ENCODE measurements at places on chromosomes 3 and 15.

DNA sequence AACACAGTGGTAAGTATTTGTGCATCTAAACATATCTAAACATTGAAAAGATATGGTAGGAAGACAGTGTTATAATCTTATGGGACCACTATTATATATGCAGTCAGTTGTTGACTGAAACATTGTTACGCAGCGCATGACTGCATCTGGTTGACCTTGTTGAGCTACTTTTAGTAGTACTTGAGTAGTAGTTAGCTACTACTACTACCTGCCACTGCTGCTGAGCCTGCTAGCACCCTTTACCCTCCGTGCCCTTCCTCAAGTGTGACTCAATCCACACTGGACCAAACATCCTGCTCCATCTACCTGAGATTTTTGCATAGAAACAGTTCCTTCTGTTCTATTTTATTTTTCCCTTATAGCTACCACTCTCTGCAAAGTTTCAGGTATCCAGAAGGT lies 123.6 kb upstream of the STRIT1 start:
- DNase-seq = no peak

DNA sequence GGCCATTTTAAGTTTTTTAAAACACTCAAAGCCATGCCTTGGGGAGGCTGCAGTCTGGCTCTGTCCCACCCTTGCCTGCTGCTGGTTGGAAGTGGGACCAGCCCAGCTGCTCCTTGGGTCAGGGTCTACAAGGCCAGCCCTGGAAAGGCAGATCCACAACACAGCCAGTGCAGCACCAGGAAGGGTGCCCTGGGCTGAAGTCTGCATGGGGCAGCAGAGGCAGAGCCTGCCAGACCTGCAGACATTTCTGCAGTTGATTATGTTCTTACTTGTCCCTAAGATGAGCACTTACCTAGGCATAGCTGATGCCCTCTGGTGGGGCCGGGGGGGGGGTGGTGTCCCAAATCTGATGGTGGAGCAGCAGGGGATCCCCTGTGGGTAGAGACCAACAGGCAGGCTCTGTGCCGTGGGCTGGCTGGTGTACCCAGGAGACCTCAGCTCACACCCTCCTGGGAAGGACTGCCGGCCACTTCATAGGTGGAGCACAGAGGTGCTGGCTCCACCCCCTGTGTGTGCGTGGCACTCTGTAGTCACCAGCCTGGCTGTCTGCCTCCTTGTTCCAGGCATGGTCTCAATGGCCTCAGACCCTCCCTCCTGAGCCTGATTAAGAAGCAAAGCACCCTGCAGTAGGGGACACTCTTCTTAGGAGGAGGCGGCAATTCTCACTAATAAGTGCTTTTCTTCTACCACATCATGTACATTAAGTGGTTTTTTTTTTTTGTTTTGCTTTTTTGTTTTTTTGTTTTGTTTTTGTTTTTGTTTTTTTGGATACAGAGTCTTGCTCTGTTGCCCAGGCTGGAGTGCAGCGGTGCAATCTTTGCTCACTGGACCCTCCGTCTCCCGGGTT lies 97.4 kb upstream of the KLF13 start:
- DNase-seq = no peak

DNA sequence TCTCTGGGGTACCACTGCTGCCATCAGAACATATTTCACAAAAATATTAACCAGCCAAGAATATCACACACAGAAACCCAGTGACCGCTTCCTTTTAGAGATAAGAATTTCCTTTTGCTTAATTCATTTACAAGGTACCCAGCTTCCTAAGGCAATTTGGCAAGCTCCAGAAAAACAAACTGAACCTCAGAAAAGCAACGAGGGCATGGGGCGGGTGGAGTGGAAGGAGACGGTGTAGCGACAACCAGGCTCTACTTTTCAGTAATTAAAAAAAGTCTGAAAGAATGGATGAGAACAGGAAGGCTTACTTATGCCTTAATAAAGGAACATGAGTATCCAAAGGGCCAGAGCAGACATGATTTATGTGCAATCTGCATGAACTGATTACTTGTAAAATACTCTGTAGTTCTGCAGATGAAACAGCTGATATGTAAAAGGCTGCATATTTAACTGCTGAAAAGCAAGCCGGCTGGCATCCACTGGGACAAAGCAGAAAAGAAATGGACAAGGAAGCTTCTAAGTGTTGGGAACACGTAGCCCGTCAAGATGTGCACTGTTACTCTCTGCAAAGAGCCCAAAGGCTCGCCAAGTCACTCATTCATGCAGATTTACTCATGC lies 18.6 kb downstream of the RFTN1 start:
- no peak for DNase-seq

DNA sequence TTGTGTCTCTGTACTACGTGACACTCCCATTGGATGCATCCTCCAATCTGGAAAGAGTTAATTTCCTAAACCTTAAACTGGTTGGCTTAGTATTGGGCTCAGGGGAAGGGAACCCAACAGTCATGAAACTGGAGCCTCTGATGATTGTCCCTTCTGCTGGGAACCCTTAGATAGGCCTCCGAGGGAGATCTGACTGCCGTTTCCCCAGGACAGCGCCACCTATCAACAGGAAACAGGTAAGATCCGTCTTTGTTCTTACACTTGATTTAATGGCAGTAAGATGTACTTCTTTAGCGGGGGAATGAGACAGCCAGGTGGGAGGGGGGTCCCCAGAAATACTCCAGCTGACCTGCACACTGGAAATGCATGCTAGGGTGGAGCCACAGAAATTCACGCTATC lies 1749.6 kb downstream of the SI start:
- DNase-seq = no peak

DNA sequence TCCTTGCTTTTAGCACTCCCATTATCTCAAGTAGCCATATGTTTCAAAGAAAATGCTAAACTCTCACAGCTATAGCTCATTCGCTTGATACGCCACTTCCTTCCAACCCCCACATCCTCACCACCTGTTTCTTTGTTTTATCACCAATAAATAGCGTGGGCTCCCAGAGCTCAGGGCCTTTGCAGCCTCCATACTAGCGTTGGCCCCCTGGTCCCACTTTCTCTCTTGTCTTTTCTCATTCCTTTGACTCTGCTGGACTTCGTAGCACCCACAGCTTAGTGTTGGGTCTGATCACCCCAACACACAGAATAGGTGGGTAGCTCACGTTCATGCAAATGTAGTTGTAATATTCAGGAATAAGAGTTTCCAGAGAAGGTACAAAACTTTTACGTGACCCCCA lies 4.1 kb upstream of the GPD1L start:
- DNase-seq = no peak

GRCh38 chr15:72706266-72706665 lies 20.3 kb downstream of the BBS4 start:
- no peak for DNase-seq

DNA sequence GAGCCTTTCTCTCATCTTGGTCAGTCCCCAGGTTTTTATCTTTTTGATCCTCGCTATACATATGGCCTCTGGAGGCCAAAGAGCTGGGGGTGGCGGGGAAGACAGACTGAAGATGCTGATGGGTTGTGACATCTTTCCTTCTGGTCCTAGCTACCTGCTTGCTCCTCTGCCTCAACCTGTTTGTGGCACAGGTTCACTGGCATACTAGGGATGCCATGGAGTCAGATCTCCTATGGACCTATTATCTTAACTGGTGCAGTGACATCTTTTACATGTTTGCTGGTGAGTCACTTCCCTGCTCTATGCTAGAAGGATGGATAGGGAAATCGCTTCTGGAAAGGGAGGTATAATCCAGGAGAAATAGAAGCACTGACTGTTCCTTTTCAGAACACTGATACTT lies 8.8 kb downstream of the TMEM202 start:
- no peak for DNase-seq

GRCh38 chr3:151307131-151307530 lies 9.5 kb downstream of the GPR87 start:
- no peak for DNase-seq

- no peak for DNase-seq
Measured at GRCh38 chr15:50116477-50116876, 2.6 kb downstream of the ATP8B4 start.

DNA sequence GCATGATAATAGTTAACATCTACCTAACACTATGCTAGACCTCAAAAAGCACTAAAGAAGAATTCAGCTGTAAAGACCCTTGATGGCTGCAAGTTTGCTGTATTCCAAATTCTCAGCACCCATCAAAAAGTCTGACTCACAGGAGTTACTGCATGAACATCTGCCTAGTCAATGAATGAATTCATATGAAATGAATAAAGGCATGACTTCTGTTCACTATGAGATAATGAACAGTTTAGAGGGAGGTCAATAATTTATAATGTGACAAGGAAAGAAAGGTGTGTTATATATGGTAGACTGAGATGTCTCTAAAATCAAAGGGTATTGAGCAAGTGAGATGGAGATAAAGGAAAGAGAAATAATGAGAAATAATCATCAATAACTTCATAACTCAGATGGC lies 508.2 kb upstream of the TGFBR2 start:
- no peak for DNase-seq

DNA sequence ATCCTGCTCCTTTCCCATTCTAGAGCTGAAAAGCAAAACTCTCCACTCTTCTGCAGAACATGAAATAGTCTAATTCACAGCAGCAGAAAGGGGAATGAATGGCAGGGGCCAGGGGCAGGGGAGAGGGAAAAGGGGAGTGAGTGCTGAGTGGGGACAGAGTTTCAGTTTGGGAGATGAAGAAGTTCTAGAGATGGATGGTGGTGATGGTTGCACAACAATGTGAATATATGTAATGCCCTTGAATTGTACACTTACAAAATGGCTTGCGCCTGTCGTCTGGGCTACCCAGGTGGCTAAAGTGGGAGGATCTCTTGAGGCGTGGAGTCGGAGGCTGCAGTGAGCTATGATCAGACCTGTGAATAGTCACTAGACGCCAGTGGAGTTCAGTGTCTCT lies 78.5 kb upstream of the MEF2A start:
- DNase-seq = no peak

- DNase-seq = no peak
Measured at GRCh38 chr3:137081711-137082110, 123.9 kb downstream of the IL20RB start.

DNA sequence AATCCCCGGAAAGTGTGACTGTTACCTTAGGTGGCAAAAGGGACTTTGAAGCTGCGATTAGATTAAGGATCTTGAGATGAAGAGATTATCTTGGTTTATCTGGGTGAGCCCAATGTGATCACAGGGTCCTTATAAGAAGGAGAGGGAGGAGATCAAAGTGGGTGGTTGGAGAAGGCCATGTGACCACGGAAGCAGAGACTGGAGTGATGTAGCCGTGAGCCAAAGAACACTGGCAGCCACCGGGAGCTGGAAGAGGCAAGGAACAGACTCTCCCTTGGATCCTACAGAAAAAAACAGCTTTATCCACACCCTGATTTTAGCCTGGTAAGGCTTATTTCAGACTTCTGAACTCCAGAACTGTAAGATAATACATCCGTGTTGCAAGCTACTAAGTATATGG lies 29.9 kb downstream of the CRABP1 start:
- DNase-seq = no peak

DNA sequence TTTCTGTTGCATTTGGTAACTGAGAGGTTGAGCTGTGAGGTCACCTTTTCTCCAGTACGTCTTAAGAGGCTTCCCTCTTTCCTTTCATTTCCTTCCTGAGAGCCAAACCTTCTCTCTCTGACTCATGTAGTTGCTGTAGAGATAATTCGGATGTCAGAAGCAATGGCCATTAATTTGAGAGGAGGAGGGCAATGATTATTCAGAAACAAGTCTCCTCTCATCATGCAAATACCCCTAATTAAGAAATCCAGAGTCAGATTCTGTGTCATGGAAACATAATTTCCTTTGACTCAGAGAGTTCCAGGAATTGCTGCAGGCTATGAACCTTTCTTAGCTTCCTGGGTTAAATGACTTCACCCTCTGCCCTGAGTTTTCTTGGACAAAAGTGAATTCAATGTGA lies 59.0 kb upstream of the GSK3B start:
- DNase-seq = no peak

DNA sequence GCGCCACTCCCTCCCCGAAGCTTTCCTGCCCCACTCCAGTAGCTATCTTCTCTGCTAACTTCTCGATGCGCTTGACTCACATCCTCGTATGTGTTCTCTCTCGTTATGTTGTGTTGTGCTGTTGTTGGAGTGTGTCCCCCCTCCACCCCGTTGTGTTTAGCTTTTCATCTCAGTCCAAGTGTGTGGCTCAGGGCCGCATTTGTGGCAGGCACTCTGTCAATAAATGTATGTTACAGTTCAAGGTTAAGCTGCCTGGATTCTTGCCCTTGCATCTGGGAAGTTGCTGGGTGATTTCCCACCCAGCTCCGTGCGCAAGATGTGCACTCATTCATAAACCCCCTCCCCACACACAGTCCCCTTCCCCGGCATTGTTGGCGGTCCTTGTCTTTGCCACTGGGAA lies 71.9 kb downstream of the PGPEP1L start:
- no peak for DNase-seq

- DNase-seq = no peak
Measured at GRCh38 chr3:47313341-47314055, 30.8 kb downstream of the KLHL18 start.

- no peak for DNase-seq
Measured at GRCh38 chr3:116045314-116045713, 400.0 kb downstream of the LSAMP start.

DNA sequence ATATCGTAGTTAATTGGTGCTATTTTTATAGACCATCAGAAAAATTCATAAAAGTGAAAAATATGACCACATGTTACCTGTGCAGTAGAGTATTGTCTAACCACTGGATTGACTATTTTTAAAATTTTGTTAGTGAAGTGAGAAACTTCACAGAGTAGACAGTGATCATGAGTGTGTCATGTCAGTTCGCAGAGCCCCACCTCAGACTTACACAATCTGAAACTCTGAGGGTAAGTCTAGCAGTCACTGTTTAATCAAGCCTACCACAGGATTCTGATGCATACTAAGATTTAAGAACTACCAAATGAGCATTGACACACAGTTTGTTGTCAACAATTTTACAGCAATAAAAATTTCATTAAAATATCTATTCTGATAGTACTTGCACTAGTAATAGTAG lies 552.9 kb upstream of the SUCLG2 start:
- no peak for DNase-seq

- no peak for DNase-seq
Measured at GRCh38 chr3:48845170-48845569, 2.5 kb downstream of the PRKAR2A start.

DNA sequence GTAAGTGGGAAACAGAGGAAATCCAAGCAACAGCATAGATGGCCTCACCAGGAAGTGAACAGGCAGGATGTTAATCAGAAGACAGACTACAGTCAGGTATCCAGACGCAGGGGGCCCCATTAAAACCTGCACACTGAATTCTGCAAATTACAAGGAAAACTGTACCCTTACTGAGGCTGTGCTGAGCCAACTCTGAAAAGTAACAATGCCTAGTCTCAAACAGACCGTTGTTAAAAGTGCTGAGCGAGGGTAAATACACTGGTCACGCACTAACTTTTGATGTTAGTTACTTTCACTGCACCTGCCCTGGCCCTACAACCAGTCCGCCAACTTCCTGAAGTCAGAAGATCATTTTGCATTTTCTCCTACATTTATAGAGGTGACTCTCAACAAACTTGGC lies 1.0 kb downstream of the TAMM41 start:
- DNase-seq = no peak

- no peak for DNase-seq
Measured at GRCh38 chr3:149582395-149582794, 75.4 kb downstream of the WWTR1 start.

- no peak for DNase-seq
Measured at GRCh38 chr15:57425842-57426241, 49.5 kb downstream of the CGNL1 start.

GRCh38 chr3:185711255-185711870 lies 113.5 kb downstream of the IGF2BP2 start:
- DNase-seq = no peak

GRCh38 chr3:183281126-183281797 lies 28.2 kb downstream of the B3GNT5 start:
- no peak for DNase-seq

Measured in stimulated activated CD8-positive, alpha-beta memory T cell treated with anti-CD3 and anti-CD28 coated beads, Interleukin-15, amount 100 ng/mL, for 24 hours (primary cell).